SJCRH30 (cell line): ENCODE measurements at places on chromosomes 4 and X. TPM values are rescaled to one million over a fixed set of nuclear protein-coding genes. Genes with fewer than 3 reads are reported as not detected.
A peak's percentile ranks its signal among the peaks of the same experiment; 100 is the strongest.

The G6PD gene
- 19.4 and 21.9 TPM in 2 replicates for total RNA-seq

The SCD5 gene
- 78.1 and 86.0 TPM in 2 replicates for total RNA-seq

The HERC3 gene
- total RNA-seq, result 29.7 and 31.8 TPM in 2 replicates

The SH2D1A gene
- not detected in 2 replicates for total RNA-seq

The MTNR1A gene
- not detected in 2 replicates for total RNA-seq

DNA sequence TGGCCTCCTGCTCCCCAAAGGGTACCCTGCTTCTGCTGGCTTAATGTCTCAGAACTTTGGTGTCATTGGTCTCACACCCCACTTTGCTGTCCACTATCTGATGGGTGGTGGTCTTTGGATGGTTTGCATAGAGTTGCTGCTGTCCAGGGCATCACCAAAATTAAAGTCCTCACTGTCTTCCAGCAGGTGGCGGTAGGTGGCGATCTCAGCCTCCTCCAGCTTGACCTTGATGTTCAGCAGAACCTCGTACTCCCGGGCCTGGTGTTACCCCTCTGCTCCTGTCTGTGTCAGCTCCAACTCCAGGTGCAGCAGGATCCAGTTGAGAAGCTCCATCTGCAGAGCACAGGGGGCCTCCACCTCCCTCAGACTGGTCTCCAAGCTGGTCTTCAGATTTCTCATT, 1169.5 kb upstream of the PABPC4L start:
- H3K4me3 ChIP-seq, result no peak overlapping the region
- H3K27me3 ChIP-seq, result no peaks in the 10 kb centered on the region
- H3K27ac ChIP-seq, result no peak overlapping the region
- DNase-seq, result peak; percentile 29

DNA sequence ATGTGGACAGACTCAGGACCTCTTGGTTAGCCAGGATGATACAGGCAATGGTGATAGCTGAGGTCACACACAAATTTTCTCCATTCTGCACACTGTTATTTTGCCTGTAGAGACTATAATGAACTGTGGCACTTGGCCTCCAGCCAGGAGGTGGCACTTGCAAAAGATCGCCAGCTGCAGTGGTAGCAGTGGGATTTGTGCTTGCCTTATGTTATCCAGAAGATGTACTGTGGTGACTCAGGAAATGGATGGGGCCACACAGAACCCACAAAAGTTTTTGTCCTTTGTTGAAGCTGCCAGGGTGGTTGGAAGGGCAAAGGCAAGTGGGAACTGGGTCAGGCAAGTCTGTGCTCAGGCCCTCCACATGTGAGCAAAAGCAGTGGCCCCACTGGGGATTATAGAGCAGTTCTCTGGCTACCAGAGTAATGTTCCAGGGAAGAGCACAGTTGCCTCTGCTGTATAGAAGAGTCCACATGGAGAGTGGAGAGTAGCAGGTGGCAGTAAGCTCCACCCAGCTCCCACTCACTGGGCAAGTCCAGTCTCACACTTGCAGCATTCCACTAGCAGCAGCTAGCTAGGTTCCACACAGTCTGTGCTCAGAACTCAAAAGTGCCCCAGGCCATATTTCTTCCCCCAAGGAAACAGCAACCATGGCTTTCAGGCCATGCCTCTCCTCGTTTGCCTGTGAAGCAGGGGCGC, 5.9 kb upstream of the C4orf17 start:
- H3K4me3 ChIP-seq, result no peak overlapping the region
- H3K36me3 ChIP-seq, result no peaks in the 10 kb centered on the region
- H3K27ac ChIP-seq, result no peak overlapping the region; the same call in 1 of the 2 replicates
- peak; percentile 42 for DNase-seq
- H3K4me1 ChIP-seq, result peaks cover 8% of the 10 kb centered on the region; the same call in 1 of the 2 replicates

DNA sequence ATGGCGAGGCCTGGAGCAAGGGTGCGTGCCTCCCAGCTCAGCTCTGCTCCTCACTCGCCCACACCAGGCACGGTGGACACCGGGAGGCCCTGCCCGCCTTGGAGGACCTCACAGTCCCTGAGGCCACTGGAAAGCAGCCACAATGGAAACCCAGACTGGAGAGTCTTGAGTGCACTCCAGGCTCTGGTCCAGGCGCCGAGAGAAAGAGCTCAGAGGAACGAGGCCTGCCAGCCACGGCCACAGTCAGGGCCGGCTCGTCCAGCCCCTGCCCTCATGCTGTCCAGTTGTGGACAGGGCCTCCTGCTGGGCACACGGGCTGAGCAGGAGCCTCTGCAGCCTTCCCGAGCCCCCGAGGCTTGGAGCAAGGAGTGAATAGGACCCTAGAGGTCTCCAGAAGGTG, 53.3 kb upstream of the GRPEL1 start:
- no peak overlapping the region for H3K4me3 ChIP-seq
- no peaks in the 10 kb centered on the region for H3K36me3 ChIP-seq
- H3K27me3 ChIP-seq, result peaks cover 4% of the 10 kb centered on the region
- no peaks in the 10 kb centered on the region for H3K4me1 ChIP-seq

DNA sequence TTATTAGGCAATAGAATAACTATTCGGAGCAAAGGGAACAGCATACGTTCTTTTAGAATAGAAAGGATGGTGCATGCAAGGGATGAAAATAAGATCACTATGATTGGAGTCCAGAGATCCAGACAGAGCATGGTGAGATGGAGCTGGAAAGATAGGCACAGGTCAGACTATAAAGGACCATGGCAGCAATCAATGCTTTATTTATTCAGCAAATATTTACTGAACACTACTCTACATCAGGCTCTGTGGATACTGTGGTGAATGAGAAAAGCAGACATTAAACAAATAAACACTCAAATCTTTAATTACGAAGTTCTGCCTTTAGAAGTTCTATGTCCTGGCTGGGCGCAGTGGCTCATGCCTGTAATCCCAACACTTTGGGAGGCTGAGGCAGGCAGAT, 44.7 kb upstream of the ACSL4 start:
- no peaks in the 10 kb centered on the region for H3K4me1 ChIP-seq
- no peak for DNase-seq
- no peaks in the 10 kb centered on the region for H3K36me3 ChIP-seq

- H3K4me1 ChIP-seq, result no peaks in the 10 kb centered on the region
- no peaks in the 10 kb centered on the region for H3K27me3 ChIP-seq
- H3K27ac ChIP-seq, result no peak overlapping the region
Measured at GRCh38 chr4:133316909-133317308, 167.8 kb downstream of the PCDH10 start.

GRCh38 chrX:9604111-9604907, 139.5 kb downstream of the TBL1X start:
- H3K4me1 ChIP-seq, result no peaks in the 10 kb centered on the region
- DNase-seq, result no peak
- no peaks in the 10 kb centered on the region for H3K27me3 ChIP-seq
- H3K36me3 ChIP-seq, result no peaks in the 10 kb centered on the region
- no peak overlapping the region for H3K27ac ChIP-seq
